ENCODE measurements at places on chromosomes 7 and 10. TPM values are rescaled to one million over a fixed set of nuclear protein-coding genes. Genes with fewer than 3 reads are reported as not detected.

GRCh38 chr7:37643876-37644275 lies 39.7 kb upstream of the GPR141 start:
- DNase-seq: no peak

GRCh38 chr7:32204361-32205018 lies 134.3 kb upstream of the PDE1C start:
- no peak for DNase-seq

GRCh38 chr7:34575006-34575405 lies 83.0 kb upstream of the NPSR1 start:
- DNase-seq: no peak

DNA sequence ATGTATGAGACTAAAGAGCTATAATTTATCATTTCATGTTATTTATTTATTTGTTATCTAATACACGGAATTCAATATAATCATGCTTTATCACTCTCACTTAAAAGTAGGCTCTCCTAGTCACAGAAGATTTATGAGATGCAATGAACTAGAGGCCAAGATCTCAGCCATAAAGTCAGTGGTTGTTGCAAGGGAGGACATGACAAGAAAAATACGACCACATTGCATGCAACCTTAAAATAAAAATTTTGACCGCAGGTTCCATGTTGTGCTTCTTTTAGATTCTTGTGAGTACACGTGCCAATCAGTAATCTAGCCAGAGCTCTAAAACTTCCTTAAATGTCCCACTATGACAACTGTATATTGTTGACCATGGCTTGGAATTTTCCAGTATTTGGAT lies 75.9 kb upstream of the SP8 start:
- no peak for DNase-seq

DNA sequence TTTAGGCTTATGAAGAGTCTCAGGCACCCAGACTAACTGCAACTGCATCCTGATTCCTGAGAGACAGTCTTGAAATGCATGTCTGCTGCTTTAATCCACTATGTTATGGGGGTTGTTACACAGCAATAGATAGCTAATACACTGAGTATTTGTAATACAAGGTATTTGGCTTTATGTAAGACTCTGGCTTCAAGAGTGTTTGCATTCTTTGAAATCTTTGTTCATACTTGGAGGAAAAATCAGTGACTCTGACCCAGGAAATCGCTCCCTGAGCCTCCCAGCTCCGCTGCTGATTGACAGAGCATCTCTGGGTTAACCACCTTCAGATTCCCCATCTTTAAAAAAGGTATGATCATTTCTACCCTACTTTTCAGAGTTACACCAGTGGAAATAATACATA lies 133.9 kb downstream of the MTPAP start:
- no peak for DNase-seq

DNA sequence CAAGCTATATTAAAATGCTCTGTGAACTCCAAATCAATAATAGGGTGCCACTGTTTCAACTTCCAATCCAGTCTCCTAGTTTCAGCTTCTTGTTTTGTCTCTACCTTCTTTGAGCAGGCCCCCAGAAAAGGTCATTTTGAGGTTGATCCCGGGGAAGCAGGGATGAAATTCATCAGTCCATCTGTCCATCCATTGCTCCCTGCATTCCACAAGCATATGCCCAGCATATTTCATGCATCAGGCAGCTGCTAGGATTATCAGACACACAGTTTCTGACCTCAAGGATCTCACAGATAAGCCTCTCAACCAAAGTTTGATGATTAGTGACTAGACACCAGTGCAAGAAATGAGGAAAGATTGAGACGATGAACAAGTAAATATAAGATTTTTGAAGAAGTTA lies 186.6 kb upstream of the PDE1C start:
- DNase-seq: no peak

TAS2R5 gene
- total RNA-seq: 2.2 TPM

GRCh38 chr7:43565786-43566185 lies 17.1 kb upstream of the STK17A start:
- no peak for DNase-seq

DNA sequence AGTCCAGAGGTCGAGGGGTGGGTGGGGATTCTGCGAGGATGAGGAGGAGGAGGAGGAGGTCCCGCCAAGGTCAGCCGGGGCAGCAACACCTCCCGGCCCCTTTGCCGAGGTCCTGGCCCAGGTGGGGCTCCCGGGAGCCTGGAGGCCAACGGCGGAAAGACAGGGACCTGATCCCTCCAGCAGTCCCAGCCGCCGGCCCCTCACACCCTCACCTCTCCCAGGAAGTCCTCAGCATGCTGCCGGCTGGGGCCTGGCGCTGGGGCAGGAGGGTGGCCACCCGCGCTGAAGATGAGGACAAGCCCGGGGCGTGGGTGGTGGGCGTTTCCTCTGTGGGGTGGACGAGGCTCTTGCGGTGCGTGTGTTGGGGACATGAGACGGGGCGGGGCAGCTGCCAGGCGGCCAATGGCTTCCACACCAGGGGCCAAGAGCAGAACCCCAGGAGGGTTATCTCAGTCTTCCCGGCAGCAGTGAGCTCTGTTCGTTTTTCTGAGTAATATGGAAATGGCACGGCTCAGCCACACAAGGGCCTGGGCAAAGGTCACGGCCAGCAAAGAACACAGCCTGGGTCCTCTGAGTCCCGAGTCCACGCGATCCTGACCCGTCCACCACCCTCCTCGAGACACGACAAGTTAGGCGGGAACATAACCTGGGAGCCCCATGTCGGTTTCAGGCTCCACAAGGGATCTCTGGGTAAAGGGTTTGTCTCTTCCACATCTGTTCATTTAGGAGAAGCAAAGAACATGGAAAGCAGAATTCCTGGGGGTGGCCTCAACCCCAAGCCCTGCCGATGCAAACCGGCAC lies 82.9 kb upstream of the PDGFA start:
- peak; percentile 76 for DNase-seq

GRCh38 chr7:158098125-158099030 lies 489.2 kb downstream of the PTPRN2 start:
- DNase-seq: no peak

- no peak for DNase-seq
Observed at GRCh38 chr7:19677180-19677579, 31.7 kb downstream of the POLR1F start.

DNA sequence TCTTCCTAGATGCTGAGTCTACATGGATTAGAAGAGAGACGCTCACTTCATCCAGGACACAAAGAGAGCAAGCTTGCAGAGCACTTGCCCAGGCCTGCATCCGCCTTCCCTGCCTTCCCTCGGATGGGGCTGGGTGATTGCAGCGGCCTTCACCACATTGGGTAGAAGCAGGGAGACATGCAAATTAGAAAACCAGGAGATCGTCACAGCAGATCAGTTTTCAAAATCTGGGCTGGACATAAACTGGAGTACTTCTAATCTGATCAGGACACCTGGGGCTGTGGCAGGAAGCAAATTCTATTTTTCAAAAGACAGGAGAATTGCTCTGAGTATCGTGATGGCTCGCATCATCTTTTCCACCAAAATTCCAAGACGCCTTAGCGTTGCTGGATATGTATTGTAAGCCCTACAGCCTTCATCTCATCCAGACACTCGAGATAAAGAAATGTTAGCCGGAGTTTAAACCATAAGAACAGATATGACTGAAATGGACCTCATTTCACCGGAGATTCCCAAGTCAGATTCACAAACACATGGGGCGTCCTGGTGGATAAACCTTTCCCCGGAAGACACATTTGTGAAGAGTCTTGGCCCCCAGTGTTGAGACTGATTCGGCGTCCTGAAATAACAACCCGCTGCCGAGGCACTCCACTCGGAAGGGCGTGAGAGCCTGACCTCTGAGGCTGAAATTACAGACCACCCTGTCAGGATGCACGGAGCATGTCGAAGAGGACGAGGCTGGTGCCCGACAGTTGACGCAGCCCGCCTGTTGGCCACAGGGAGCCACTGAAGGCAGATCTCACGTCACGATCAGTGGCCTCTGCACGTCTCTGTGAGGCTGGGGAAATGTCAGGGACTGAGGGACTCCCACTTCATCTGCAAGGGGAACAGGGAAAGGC lies 91.2 kb upstream of the PARD3 start:
- peak; percentile 59 for DNase-seq

GRCh38 chr10:86944471-86944870 lies 12.9 kb downstream of the MMRN2 start:
- DNase-seq: no peak

GRCh38 chr10:92208736-92209135 lies 82.1 kb downstream of the CPEB3 start:
- no peak for DNase-seq

CALCR gene
- total RNA-seq: 0.24 TPM

DNA sequence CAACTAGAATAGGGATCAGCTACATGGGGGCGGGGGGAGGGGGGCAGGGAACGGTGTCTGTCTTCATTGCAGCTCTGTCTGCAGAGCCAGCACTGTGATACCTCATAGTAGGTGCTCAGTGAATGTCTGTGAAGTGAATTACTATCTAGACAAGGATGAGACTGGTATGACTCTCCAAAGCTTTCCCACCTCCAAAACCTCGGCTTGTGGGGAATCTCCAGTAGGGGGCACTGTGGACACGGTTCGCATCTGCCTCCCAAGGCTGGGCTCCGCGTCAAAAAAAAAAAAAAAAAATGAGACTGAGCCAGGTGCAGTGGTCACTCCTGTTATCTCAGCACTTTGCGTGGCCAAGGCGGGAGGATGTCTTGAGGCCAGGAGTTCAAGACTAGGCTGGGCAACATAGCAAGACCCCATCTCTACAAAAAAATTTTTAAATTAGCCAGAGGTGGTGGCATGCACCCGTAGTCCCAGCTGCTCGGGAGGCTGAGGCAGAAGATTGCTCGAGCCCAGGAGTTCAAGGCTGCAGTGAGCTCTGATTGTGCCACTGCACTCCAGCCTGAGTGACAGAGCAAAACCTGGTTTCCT lies 9.6 kb downstream of the TRIM56 start:
- DNase-seq: peak; percentile 55

- DNase-seq: peak; percentile 65
Observed at GRCh38 chr10:71314028-71314693, 4.9 kb upstream of the SLC29A3 start.

- DNase-seq: peak; percentile 53
Observed at GRCh38 chr10:77392851-77393250, 244.8 kb downstream of the KCNMA1 start.

DNA sequence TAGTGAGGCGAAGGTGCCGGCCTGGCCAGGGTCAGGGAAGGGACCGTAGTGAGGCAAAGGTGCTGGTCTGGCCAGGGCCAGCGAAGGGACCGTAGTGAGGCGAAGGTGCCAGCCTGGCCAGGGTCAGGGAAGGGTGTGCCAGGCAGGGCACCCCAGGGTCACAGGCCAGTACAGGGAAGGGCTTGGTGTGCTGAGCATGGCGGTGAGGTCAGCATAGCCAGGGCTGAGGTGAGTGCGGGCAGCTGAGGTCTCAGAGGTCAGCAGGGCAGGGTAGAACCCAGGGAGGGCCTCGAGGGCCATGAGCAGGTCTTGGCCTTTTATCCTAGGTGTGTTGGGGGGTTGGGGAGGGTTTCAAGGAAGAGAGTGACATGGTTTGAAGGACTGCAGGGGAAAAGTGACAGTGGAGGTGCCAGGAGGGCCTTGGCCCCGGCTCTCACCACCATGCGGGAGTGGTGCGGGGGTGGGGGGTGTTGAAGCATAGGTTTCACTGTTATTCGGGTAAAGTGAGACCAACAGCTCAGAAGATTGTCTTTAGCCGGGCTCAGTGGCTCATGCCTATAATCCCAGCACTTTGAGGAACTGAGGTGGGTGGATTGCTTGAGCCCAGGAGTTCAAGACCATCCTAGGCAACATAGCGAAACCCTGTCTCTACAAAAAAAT lies 93.3 kb downstream of the CHST15 start:
- DNase-seq: no peak

GTPBP4 gene
- total RNA-seq: 28.9 TPM

GRCh38 chr7:157402388-157402703 lies 65.5 kb downstream of the DNAJB6 start:
- DNase-seq: no peak

SPDYE1 gene
- not detected for total RNA-seq

- DNase-seq: no peak
Observed at GRCh38 chr10:15245530-15245929, 77.0 kb upstream of the NMT2 start.

CDNF gene
- total RNA-seq: 1.3 TPM

FGFR2 gene
- 59.2 TPM for total RNA-seq

DNA sequence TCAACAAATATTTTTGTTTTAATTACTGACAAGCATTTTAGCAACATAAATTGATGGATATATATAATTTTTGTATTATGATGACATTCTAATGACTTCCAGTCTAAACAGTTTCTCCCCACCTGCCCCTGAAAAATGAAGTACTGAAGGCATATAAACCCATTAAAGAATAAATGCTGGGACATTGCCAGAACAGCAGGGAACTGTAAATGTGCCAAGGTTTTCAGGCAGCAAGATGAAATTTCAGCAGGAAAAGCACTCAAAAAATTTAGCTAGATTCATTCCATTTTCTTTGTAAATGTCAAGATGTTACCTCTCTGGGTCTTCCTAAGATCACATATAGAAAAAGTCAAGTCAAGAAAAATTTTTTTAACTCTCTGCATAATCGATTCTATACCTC lies 11.0 kb upstream of the TLL2 start:
- no peak for DNase-seq

ZNF488 gene
- total RNA-seq: 0.38 TPM

- no peak for DNase-seq
Observed at GRCh38 chr10:114021154-114021553, 22.5 kb upstream of the ADRB1 start.

Measured in lower lobe of right lung (tissue), 2 donors.